ENCODE measurements at places on chromosomes 2 and 18.
A peak's percentile ranks its signal among the peaks of the same experiment; 100 is the strongest.

DNA sequence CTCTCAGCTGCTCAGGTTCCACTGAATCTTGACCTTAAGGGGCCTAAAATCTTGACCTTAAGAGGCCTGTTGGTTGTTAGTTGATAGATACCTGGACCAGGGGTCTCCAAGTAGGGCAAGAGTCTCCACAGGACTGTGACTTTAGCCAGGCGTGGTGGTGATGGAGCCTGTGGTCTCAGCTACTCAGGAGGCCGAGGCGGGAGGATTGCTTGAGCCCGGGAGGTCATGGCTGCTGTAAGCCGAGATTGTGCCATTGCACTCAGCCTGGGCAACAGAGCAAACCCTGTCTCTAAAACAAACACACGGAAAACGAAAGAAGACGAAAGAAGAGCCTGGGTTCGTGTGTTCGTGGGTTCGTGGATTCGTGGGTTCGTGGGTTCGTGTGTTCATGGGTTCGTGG is 120.2 kb upstream of the CTDP1 start:
- no peak for DNase-seq

- peak; percentile 17 for DNase-seq
These were observed 6.3 kb downstream of the SNORC start for GRCh38 chr2:232876161-232876977.

- DNase-seq: no peak
These were observed 160.6 kb upstream of the SMAD7 start for GRCh38 chr18:49111191-49111988.

- peak; percentile 52 for DNase-seq
These were observed 42.6 kb upstream of the EDAR start for GRCh38 chr2:109031476-109032228.

DNA sequence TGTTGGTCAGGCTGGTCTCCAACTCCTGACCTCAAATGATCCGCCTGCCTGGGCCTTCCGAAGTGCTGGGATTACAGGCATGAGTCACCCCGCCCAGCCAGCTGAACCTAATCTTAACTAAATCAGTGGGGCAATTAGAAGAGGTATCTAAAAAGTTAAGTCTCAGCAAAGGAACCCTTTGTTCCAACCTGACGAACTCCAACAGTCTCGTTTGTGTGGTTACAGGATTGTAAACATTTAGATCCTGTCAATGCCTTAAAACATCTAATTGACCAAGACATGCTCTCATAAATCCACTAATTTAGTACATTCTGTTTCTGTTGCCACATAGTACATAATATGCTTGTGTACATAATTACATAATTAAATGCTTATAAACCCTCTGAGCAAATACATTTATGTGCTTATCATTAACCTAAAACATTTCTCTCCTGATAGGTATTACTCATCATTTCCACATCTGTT is 31.1 kb upstream of the STK39 start:
- no peak for DNase-seq

DNA sequence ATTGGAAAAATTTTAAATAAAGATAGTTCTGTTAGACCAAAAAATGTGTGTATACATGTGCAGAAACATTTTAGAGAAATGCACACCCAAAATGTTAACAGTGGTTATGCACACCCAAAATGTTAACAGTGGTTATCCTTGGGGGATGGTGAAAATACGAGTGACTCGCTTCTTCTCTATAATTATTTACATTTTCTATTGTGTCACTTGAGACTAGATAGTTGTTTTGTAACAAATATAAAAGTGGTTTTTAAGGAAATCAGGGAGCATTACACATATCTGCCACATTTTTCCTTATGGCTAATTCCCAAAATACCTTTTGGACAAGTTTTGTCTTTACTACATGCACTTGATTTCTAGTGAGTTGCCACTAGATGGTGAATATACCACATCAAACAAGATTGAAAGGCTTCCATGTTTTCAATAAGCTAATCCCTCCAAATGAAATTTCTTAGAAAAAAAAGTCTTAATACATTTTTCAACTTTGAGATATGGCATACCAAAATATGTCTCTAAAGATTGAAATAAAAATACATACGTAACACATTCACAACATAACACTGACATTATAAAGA is 9.0 kb upstream of the HIBCH start:
- no peak for DNase-seq

DNA sequence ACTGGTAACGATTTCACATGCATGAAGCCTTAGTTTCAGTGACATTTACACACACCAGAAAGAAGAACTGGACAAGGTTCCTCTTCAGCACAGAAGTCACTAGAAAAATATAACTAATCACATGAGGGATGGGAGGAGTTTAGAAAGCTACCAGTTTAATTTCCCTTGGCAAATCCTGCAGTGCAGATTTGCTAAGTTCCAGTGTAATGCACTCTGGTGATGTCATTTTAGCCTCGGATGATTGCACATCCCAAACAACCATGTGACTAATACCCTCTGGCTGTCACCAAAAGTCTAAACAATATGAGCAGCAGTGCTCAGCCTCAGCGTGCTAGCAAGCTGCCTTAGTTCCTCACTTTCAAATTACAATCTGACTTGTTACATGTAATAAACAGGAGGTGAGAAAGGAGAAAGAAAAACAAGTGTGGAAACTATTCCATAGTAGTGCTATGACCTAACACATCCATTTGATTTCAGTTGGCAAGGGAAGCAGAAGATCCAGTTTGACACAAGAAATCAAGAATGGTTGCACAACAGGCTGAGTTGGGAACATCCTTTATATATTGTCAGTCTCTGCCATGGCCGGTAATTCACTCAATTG is 35.3 kb upstream of the PPP1CB start:
- DNase-seq: no peak

Data from activated naive CD4-positive, alpha-beta T cell treated with Interleukin-2 at 50 U/mL for 16 hours (primary cell).